Stimulated activated CD8-positive, alpha-beta memory T cell treated with anti-CD3 and anti-CD28 coated beads, Interleukin-7, amount 100 ng/mL, for 1 hour (primary cell): ENCODE measurements at places on chromosomes 5 and 9.

DNA sequence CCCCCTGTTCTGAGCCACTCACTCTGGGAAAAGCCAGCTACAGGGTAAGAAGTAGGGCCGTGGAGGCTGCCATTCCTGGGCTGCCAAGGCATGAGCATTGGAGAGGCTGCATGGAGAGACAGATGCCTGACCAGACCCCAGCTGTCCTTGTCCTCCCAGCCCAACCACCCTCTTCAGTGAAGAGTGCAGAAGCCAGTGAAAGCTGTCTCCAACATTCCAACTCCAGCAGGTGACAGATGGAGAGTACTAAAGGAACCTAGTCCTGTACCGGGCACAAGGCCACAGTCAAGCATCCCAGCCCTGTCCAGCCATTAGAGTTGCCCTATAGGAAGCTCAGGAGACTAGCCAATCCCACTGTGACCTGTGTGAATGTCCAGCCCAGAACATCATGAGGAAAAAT is 165.1 kb downstream of the DIRAS2 start:
- DNase-seq: no peak

DNA sequence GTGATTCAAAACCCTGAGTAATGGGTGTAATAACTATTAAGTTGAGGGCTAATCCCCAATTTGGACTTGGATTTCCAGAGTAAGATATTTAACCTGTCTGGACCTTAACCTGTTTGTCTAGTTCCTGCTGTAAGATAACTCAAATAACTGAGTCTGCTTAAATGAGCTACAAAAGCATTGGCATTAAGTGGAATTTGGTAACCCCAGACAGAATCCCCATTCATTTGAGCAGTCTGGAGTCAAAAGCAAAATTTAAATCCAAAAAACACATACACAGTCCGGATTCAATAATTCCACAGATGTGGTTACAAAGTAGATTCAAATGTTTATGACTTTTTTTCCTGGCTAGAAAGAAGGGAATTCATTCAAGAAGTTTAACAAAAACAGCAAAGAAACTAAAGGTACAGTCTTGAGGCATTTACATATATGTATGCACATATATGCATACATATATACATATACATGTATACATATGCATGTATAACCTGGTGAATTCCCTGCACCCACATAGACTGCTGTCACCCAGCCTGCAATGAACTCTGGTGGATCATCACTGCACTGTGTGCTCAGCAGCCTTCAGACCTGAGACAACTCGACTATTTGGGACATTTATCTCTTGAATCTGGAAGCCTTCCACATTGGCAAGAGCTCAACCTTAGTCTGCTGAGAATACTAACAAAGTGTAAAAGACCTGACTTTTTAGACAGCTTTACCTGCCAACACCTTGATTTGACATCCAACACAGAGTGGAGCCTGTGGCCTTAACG is 205.4 kb downstream of the LURAP1L start:
- no peak for DNase-seq

DNA sequence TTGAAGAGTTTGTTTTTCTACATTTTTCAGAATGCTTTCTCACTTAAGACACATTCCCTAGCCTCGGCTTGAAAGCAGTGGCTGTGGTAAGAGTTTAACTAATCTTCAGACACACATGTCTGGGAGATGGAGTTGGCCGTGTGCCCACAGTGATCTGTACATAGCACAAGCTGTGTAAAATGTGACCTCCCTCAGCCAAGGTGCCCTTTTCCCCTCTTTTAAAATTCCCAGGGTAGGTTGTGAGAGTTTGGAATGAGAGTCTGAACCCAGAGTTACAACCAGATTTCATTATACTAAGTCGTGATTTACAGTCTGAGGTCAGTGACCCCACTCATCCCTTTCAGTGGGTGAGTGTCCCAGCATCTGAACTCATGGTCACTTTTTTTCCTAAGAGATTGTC is 230.4 kb downstream of the DOCK8 start:
- DNase-seq: no peak

DNA sequence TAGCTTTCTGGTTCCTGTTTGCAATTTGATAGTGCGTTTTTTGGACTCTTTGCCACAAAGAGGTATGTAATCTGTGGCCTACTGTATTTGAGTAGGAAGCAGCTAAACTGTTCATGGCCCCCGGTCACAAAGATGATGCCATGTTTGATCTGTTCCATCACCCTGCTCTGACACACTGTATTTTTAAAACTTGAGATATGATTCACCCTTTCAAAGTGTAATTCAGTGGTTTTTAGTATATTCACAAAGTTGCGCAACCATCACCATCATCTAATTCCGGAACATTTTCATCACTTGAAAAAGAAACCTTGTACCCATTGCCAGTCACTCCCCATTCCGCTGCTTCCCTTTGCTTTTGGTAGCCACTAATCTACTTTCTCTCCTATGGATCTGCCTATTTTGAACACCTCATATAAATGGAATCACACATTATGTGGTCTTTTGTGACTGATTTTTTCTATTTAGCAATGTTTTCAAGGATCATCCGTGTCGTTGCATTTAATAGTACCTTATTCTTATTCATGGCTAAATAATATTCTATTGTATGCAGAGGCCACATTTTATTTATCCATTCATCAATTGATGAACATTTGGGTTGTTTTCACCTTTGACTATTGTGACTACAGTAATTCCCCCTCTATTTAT is 141.6 kb downstream of the NR3C1 start:
- DNase-seq: no peak

DNA sequence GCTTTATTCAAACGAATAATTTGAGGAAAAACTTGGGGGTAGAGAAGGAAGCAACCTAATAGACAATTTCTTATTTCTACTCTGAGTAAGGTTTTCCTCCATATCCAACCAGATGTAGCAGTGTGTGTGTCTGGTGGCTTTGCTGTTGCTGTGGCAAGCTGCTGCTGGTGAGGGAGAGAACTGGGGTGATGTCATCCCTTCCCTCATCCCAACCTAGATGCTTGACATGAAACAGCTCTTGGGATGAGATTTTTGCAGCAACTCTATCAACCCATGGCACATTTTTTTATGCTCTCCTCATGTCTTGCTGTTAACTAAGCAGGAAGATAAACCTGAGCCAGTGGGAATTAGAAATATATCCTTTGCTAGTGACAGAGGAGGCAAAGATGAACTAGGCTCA is 135.8 kb downstream of the PCSK1 start:
- DNase-seq: no peak
